ENCODE measurements at places on chromosomes 6 and 20.

DNA sequence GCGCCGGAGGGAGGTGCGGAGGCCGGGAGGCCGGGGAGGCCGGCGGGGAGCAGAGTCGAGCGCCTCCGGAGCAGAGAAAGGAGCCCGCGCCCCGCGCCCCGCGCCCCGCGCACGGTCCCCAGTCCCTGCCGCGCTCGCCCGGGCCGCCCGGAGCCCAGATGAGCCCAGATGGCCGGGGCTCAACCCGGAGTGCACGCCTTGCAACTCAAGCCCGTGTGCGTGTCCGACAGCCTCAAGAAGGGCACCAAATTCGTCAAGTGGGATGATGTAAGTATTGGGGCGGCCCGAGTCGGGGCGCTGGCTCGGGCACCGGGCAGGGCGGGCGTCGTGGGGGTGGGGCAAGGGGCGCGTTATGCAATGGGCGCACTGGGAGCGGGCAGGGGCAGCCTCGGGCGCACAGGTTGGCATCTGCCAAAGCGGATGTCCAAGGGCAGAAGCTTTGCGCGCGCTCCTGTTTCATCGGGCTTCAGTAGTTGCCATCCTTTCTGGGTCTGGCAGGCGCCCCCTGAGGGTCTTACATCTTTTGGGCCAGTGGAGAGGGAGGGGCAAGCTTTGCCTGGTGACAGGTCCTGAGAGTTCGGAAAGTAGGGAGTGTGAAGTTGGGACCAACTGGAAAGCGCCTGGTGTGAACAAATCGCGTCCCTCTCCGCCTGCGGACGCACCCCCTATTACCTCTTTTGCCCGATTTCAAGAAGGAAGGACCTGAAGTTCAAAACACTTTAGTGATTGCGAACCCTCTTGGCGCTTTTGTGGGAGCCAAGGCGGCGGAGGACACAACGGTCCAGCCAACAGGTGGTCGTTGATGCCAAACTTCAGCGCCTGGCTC is 631 bp downstream of the PLCB1 start:
- peak; percentile 39 for DNase-seq

DNA sequence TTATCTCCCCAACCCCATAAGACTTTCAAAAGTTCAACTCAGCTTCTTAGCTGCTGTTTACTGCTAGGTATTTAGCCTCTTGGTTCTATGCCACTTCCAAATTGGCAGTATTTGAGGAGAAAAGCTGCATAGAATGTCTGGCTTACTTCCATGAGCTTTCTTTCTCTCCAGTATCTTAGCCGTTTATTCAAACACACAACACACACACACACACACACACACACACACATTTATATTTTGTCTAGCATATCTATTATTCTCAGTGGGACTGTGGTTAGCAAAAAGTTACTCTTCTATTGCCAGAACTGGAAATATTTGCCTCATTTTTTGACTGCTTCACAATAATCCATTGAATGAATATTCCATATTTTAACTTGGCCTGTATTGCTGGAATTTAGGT is 634.2 kb upstream of the IMPG1 start:
- no peak for DNase-seq

DNA sequence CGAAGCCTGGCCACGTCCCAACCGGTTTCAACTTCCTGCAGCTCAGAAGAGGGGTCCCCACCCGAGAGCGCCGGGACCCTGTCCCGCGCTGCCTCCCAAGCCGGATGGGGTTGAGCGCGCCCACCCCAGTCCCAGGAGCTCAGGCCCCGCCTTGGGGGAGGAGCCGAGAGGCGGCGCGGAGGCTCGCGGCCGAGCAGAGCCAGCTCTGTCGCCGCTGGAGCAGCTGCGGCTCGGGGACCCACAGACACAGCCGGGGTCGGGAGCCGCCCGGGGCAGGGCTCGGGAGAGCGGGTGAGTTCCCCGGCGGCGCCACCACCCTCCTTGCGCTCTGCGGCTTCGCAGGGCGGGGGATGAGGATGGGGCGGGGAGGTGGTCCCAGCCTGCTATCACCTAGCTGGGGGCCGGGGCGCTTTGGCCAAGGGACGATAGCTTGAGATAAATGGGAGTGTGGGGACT is at the start of gene PPP1R16B:
Gene PPP1R16B, plus strand, starts transcription at position 196 of the 456 bp plus-strand sequence. CDS start 30,229 bp downstream, outside the sequence.
- peak; percentile 86 for DNase-seq

GRCh38 chr6:136593748-136594490 is 43.7 kb upstream of the MAP7 start:
- peak; percentile 70 for DNase-seq

All from activated CD4-positive, alpha-beta T cell treated with anti-CD3 and anti-CD28 coated beads for 36 hours (primary cell).